Naive thymus-derived CD4-positive, alpha-beta T cell (primary cell): ENCODE measurements at places on chromosomes 4 and X. TPM values are rescaled to one million over a fixed set of nuclear protein-coding genes. Genes with fewer than 3 reads are reported as not detected.

Gene SYP
- total RNA-seq = 0.35 TPM

Gene NKX3-2
- total RNA-seq = not detected

Gene CRMP1
- total RNA-seq = not detected

DNA sequence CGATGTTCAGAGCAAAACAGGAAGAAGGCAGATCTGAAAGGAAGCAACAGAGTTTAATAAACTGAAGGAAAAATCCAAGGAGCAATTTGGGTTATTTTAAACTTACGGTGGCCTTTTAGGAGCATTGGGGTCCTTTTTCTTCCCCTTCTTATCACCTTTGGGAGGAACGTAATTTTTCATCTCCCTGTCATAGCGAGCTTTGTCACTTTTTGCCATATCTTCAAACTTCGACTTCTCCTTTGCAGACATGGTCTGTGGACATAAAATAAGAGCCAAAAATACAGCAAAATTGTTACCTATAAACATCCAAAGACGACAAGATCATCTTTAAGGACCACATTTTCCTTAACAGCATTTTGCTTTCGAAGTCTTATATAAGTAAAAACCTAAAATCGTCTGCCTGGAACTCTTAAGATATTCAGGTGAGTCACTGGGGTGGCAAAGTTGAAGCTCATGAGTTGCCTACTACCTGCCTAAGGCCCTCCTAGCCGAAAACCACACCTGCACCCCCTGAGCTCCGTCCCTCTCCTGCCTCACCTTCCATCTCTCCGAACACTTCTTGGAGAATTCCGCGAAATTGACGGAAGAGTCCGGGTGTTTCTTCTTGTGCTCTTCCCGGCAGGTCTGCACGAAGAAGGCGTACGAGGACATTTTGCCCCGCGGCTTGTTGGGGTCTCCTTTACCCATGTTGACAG lies 1.0 kb downstream of the HMGB2 start:
- DNase-seq = peak; percentile 31
- peak overlapping the region; percentile 89 for H3K4me3 ChIP-seq
- peaks cover 9% of the 10 kb centered on the region for H3K36me3 ChIP-seq
- peaks cover 18% of the 10 kb centered on the region for H3K4me1 ChIP-seq
- H3K27me3 ChIP-seq = no peaks in the 10 kb centered on the region

DNA sequence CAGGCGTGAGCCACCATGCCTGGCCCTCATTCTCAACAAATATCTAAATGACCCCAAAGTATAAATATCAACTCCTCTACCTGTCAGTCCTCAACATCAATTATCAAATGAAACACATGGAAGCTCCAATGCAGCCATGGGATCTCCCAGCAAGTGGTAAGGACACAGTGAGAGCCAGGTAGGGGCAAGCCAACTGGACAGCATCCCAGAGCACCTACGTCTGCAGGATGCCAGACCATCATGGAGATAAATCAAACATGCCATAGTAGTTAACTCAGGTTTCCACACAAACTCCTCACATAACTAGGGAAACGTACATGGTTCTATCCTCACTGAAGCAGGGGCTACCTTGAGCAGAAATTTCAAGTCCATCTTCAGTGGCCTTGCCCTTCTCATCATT lies 159.9 kb upstream of the MED14 start:
- DNase-seq = no peak
- no peaks in the 10 kb centered on the region for H3K27me3 ChIP-seq
- no peak overlapping the region for H3K27ac ChIP-seq
- H3K4me3 ChIP-seq = no peak overlapping the region
- no peaks in the 10 kb centered on the region for H3K4me1 ChIP-seq

DNA sequence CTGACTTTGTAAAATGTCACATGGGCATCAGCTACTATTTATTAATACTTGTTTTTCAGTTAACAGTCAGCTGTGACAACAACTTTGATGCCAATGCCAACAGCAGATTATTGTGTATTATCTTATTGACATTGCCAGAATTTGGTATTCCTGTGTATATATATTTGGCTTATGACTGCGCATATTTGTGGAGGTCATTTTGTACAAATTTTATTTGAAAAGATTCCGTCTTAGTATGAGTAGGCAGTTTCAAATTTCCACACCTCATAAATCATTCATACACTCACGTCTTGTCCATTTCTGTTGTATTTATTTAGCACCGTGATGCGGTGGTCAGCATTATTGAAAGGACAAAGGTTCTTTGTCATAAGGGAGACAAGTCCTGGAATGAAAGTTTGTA lies 558.2 kb upstream of the NDST4 start:
- H3K27me3 ChIP-seq = no peaks in the 10 kb centered on the region
- H3K4me3 ChIP-seq = no peak overlapping the region
- H3K4me1 ChIP-seq = no peaks in the 10 kb centered on the region
- DNase-seq = no peak
- no peak overlapping the region for H3K27ac ChIP-seq

GRCh38 chr4:189600718-189601435 lies 339.8 kb upstream of the FRG1 start:
- H3K4me1 ChIP-seq = no peaks in the 10 kb centered on the region
- no peak overlapping the region for H3K27ac ChIP-seq

DNA sequence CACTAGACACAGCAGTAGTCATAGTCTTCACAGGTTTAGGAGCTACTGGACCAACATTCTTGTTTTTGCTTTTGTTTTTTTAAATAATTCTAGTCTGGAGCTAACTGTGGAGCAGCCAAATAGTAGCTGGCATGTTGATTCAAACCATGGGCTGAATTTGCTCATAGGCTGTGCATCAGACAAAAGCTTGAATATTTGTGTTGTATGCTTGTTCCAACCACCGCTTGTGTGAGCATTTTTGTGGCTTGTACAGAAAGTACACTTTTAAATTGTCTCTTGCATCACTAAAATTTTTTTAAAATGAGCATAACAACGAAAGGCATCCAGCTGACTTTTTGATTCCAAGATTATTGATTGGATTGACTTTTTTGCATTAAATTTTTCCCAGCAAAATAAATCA lies 39.6 kb downstream of the CCNI start:
- DNase-seq = no peak
- H3K36me3 ChIP-seq = no peaks in the 10 kb centered on the region
- no peak overlapping the region for H3K27ac ChIP-seq
- no peaks in the 10 kb centered on the region for H3K27me3 ChIP-seq

Gene CCDC160
- total RNA-seq = not detected

Gene UBA1
- 109 TPM for total RNA-seq

- peaks cover 15% of the 10 kb centered on the region for H3K36me3 ChIP-seq
- no peak overlapping the region for H3K4me3 ChIP-seq
- no peak for DNase-seq
- no peaks in the 10 kb centered on the region for H3K4me1 ChIP-seq
- no peaks in the 10 kb centered on the region for H3K27me3 ChIP-seq
Observed at GRCh38 chrX:124098089-124098488, 136.6 kb downstream of the STAG2 start.

- DNase-seq = no peak
- H3K27me3 ChIP-seq = no peaks in the 10 kb centered on the region
- no peak overlapping the region for H3K4me3 ChIP-seq
- no peak overlapping the region for H3K27ac ChIP-seq
Observed at GRCh38 chr4:133464311-133464710, 315.2 kb downstream of the PCDH10 start.

GRCh38 chr4:147648656-147649055 lies 31.5 kb downstream of the TMEM184C start:
- no peaks in the 10 kb centered on the region for H3K4me1 ChIP-seq
- no peaks in the 10 kb centered on the region for H3K27me3 ChIP-seq
- no peaks in the 10 kb centered on the region for H3K36me3 ChIP-seq
- DNase-seq = no peak

Gene CTAG1A
- total RNA-seq = not detected

GRCh38 chr4:150944660-150945059 lies 70.4 kb downstream of the LRBA start:
- no peaks in the 10 kb centered on the region for H3K27me3 ChIP-seq
- H3K4me1 ChIP-seq = no peaks in the 10 kb centered on the region
- no peak overlapping the region for H3K4me3 ChIP-seq
- no peaks in the 10 kb centered on the region for H3K36me3 ChIP-seq
- no peak for DNase-seq

DNA sequence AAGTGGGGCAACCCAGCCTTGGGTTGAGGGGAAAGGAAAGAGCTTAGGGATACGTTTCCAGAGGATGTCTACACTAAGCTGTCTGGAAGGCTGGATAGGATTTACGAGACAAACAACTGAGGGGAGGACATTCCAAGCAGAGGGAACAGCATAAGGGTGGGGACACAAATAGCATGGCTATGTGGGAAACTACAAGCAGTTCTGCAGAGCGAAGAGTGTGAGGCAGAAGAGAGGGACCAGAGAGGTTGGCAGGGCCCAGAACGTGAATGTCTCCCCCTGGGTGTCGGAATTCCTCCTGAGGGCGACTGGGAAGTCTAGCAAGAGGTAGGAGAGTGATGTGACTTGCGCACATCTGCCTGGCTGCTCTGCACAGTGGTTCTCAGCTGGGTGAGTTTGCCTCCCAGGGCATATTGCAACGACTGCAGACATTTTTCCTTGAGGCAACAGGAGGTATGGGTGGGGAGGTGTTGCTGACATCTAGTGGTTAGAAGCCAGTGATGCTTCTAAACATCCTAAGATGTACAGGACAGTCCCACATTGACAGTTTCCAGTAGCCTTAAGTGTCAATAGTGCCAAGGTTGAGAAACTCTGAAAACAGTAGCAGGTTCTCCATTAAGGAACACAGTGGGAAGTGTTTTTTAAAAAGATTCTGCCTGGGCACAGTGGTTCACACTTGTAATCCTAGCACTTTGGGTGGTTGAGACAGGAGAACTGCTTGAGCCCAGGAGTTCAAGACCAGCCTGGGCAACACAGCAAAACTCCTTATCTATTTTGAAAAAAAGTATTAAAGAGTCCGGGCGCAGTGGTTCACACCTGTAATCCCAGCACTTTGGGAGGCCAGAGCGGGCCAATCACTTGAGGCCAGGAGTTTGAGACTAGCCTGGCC lies 9.2 kb downstream of the NDUFA1 start:
- no peaks in the 10 kb centered on the region for H3K27me3 ChIP-seq
- peak overlapping the region; percentile 20 for H3K27ac ChIP-seq
- H3K4me1 ChIP-seq = peaks cover 7% of the 10 kb centered on the region

Gene GPR143
- total RNA-seq = not detected

DNA sequence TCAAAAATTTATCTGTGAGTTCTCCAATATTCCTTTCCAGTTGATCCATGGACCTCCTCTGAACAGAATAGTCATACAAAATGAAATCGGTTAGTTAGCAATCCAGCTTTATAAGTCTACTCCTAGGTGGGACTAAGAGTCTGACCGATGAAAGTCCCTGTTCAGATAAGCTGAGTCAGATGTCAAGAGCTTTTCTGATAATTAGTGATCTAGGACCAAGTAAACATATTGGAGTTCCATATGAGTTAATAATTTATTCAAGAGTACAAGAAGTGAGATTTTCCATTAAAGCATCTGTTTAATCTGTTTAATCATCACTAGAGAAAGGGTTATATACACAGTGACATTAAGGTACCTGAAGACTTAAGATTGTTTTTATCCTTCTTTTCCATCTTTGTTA lies 74.7 kb downstream of the UGT8 start:
- no peak for DNase-seq
- no peaks in the 10 kb centered on the region for H3K27me3 ChIP-seq
- no peaks in the 10 kb centered on the region for H3K4me1 ChIP-seq
- H3K4me3 ChIP-seq = no peak overlapping the region

DNA sequence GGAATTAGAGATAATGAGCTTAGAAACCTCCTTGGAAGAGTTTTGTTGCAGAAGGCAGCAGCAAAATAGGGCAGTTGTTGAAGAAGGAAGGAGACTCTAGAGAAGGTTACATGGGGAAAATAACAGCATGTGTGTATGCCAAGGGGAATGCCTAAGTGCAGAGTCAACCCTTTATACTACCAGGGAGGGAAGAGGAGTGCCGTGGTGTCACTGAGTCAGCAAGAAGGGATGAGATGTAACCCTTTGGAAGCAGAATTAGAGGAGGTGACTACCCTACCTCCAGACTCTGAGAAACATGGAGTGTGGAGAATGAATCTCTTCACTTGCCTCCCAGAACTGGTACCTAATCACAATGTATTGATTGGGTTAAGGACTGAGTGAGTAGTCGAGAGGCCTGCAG lies 6.7 kb upstream of the GABRE start:
- H3K27ac ChIP-seq = no peak overlapping the region
- H3K4me3 ChIP-seq = no peak overlapping the region
- no peaks in the 10 kb centered on the region for H3K36me3 ChIP-seq
- no peaks in the 10 kb centered on the region for H3K4me1 ChIP-seq
- H3K27me3 ChIP-seq = no peaks in the 10 kb centered on the region

DNA sequence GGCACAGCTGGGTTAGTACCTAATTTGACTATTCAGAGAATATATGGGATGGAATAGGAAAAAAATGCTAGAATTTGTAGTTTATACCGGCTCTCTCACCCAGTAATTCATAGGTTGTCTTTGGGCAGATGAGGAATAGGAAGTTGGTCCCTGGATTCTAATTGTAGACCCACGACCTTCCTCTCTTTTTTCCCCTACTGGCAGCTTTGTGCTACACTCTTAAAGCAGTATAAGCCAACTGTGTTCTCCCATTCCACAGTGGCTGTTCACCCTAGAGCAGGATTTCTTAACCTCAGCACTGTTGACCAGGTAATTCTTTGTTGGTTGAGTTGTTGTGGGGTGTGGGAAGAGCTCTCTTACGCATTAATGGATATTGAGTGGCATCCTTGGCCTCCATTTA lies 92.9 kb downstream of the FNIP2 start:
- H3K27me3 ChIP-seq = no peaks in the 10 kb centered on the region
- no peak overlapping the region for H3K4me3 ChIP-seq
- peaks cover 15% of the 10 kb centered on the region for H3K36me3 ChIP-seq
- H3K27ac ChIP-seq = no peak overlapping the region
- DNase-seq = no peak

DNA sequence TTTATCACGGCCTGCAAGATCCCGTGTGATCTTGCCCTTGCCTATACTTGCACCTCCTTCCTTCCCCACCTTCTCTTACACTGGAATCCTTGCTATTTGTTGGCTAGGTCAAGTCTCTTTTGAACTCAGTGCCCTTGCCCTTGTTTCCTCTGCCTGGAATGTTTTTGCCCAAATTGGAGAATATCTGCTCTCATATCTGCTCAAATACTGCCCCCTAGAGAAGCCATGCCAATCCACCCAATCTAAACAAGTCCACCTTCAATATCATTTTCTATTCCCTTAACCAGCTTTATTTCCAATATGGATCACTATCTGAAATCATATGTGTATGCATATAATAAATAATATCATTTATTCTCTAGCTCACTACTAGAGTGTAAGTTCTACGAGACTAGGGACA lies 1044.2 kb upstream of the FTHL17 start:
- no peak for DNase-seq
- no peak overlapping the region for H3K4me3 ChIP-seq
- H3K4me1 ChIP-seq = no peaks in the 10 kb centered on the region
- H3K36me3 ChIP-seq = no peaks in the 10 kb centered on the region
- no peak overlapping the region for H3K27ac ChIP-seq
- no peaks in the 10 kb centered on the region for H3K27me3 ChIP-seq

Gene PPP4R3C
- total RNA-seq = not detected

Gene IQSEC2
- 2.9 TPM for total RNA-seq

Gene USP27X
- 3.0 TPM for total RNA-seq

Gene PABPC5
- not detected for total RNA-seq

Gene SH3BGRL
- 76.9 and 82.7 TPM in 2 replicates for total RNA-seq

Gene C1QTNF7
- total RNA-seq = not detected

GRCh38 chrX:9133426-9133825 lies 99.5 kb upstream of the FAM9B start:
- no peaks in the 10 kb centered on the region for H3K36me3 ChIP-seq
- no peaks in the 10 kb centered on the region for H3K27me3 ChIP-seq
- no peak for DNase-seq
- no peak overlapping the region for H3K27ac ChIP-seq
